Activated gamma-delta T cell (primary cell): ENCODE measurements at places on chromosomes 3 and 15.
A peak's percentile ranks its signal among the peaks of the same experiment; 100 is the strongest.

DNA sequence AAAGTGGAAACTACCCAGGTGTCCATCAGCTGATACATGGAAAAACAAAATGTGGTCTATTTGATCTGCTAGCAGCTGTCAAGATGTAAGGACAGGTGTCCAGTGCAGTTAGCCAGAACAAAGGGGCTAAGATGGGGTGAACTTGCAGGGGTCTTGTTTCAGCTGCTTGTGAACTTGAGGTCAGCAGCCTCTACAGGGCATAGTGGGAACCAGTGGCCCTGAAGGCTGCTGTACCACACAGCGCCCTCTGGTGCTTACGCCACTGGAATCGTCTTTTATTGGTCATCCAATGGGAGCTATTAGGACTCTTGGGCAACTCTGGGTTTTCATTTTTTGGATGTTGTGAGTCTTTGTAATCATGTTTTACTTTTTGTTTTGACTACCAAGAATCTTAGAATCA lies 62.2 kb upstream of the CTSH start:
- DNase-seq = no peak

DNA sequence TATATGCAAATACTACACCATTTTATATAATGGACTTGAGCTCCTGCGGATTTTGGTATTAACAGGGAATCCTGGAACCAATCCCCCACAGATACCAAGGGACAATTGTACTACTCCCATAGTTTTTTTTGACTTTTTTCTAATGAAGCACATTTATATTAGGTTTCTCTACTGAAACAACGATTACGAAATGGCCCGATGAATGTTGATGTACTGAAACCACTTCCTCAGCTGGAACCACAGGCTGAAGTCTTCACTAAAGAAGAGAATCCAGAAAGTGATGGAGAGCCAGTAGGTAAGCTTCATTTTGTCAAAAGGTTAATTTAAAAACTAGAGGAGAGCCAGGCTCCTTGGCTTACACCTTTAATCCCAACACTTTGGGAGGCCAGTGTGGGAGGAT lies 121.5 kb upstream of the LRRFIP2 start:
- DNase-seq = no peak

DNA sequence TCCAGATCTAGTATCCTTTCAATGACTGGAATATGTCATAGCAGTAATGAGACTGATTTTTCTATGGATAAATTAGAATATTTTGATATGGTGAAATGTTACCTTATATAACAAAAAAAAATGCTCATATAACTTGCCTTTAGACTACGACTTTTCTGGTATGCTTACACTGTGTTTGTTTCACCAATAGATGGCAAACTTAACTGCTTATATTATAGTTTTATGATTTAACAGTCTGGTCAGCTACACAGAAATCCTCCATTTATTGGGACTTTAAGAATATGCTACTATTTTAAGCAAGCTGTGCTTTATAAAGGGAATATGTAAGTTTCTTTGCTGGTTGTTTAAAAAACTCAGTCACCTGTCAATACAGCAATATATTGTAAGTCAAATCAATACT lies 205.6 kb downstream of the VGLL3 start:
- no peak for DNase-seq

GRCh38 chr3:125611908-125612307 lies 16.6 kb upstream of the OSBPL11 start:
- no peak for DNase-seq

DNA sequence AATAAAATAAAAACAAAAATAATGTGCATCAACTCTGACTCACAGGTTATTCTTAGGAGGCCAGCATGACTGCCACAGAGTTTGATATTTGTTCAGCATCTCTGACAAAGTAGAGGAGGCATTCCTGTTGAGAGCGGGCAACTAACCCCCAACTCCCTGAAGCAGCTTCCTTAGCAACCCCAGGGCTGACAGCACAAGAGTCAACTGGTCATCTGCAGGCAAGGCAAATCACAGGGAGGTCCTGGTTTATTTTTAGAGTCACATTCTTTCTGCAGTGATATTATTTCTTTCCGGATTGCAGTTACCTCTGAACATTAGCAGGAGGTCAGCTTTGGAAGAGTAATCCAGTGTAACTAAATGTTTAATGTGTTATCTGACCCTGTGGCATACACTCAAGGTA lies 273.0 kb downstream of the PLCL2 start:
- no peak for DNase-seq

GRCh38 chr3:59692117-59692516 lies 642.3 kb upstream of the CFAP20DC start:
- DNase-seq = no peak

DNA sequence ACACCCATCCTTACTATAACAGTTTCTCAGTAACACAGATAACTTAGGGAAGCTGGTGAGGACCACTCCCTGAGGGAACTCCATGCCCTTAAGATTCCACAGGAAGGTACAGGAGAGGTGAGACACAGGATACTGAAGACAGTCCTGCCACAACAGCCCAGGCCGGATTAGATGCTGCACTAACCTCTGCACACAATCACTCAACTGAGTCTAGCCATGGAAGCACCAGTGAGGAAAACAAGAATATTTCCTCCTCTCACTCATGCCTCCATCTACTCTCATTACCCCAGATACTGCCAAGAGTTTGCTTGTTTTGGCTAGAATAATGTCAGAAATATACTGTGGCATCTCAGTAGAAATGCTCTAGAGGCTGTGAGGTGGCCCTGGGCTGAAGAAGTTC lies 3.7 kb downstream of the ANO10 start:
- DNase-seq = no peak

GRCh38 chr15:50353975-50354837 lies 792 bp downstream of the GABPB1 start:
- peak; percentile 58 for DNase-seq

- DNase-seq = no peak
These were observed 919.9 kb downstream of the NAALADL2 start for GRCh38 chr3:175778994-175779393.

GRCh38 chr3:176663387-176663786 lies 533.9 kb downstream of the TBL1XR1 start:
- no peak for DNase-seq

DNA sequence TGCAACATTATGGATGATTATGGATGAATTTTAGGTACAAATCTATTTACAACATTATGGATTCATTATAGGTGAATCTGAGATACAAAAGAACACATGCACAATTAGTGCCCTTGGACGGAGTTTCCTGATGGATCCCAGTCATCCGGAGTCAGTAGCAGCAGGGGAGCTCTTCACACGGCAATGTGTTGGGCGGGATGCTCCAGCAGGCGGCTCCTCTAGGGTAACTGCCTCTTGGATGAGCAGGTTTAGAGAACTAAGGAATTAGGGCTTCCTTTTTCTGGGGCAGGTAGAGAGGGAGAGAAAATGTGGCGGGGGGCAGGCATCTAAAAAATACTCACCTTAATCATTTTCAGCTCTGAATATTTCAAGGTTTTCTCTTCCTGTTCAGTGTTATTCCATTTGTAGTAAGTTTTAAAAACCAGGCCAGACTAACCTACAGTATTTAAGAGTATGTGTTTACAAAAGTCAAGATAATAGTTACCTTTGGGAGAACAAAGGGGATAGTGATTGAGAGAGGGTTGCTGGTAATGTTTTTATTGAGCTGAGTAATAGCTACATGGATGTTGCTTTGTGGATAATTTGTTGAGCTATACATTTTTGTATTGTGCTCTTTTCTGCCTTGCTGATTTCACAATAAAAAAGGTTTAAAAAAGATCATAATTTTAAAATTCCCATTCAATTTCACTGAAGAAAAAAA lies 27.4 kb upstream of the GOLM2 start:
- DNase-seq = no peak

DNA sequence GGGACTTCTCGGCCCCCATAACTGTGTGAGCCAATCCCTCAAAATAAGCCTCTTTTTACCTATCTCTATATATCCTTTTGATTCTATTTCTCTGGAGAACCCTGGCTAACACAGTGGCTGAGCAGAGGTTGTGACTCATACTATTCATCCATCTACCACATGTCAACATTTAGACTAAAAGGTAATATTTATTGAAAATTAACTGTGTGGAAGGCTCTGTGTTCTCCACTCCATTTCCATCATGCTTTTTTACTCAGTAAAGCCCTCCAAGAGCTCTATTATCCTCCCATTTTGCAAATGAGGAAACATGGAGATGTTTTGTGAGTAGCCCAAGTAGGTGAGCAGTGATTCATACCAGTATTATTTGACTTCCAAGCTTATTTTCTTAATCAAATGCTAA lies 217.9 kb upstream of the DCBLD2 start:
- no peak for DNase-seq

- no peak for DNase-seq
These were observed 84.1 kb downstream of the TBC1D2B start for GRCh38 chr15:77993374-77993911.

- no peak for DNase-seq
These were observed 109.5 kb upstream of the KCNAB1 start for GRCh38 chr3:156010829-156011228.

DNA sequence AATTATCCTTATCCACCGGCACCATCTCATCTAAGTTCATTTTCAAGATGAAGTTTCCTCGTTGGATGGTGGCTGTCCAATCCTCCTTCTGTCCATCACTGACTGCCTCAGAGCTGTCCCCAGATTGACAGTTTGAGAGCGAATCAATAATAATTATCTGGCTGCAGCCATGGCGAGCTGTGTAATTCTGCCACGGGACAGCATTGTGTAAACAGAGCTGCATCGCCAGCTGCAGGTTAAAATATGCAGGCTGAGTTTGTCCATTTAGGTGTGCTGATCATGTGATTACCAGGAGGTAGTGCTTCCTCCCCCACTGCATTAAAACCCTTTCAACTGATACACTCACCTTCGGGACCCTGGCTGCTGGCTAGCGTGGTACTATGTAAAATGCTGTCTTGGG lies 461.9 kb upstream of the ONECUT1 start:
- no peak for DNase-seq

DNA sequence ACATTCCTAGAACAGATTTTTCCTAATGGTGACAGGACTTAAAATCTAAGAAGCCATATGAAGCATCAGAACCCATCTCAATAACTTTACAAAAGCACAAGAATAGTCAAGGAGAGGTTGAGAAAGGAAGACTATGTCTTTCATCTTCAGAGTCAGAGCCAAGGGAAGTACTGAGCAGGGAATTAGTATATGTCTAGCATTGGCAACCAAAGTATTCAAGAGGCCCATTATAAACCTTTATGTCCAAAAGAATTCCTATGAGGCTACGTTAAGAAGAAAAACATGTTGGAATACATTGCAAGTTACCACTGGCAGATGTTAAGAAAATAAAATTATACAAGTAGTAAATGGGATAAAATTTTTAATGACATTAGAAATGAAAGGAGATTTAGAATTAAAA lies 150.5 kb downstream of the MAGI1 start:
- no peak for DNase-seq
